ENCODE measurements at places on chromosomes 7 and 10. TPM values are rescaled to one million over a fixed set of nuclear protein-coding genes. Genes with fewer than 3 reads are reported as not detected.

DNA sequence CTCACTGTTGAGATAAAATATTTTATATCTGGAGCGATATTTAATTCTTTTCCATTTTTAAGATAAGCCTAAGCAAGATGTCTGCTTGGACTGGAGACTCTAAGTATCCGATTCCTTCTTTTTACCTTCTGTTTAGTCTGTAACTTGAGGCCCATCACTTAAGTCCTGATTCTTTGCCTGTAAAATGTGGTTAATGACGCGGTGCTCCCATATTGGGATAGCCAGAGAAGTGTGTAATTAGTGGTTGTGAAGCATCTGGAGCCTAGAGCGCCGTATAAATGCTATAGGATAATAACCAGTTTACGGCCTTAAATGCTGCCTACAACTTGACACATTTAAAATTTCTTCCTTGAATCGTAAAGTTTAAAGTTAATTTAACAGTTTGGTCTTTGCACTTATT, 132.9 kb downstream of the CHN2 start:
- DNase-seq, result no peak
- no peak overlapping the region for H3K4me3 ChIP-seq
- H3K27ac ChIP-seq, result no peak overlapping the region
- H3K4me1 ChIP-seq, result peaks cover 12% of the 10 kb centered on the region

- H3K27me3 ChIP-seq, result no peaks in the 10 kb centered on the region
- H3K4me1 ChIP-seq, result no peaks in the 10 kb centered on the region
- DNase-seq, result no peak
- no peak overlapping the region for H3K27ac ChIP-seq
- no peak overlapping the region for H3K4me3 ChIP-seq
- H3K36me3 ChIP-seq, result no peaks in the 10 kb centered on the region
Observed at GRCh38 chr7:49060743-49061142, 136.4 kb downstream of the CDC14C start.

DNA sequence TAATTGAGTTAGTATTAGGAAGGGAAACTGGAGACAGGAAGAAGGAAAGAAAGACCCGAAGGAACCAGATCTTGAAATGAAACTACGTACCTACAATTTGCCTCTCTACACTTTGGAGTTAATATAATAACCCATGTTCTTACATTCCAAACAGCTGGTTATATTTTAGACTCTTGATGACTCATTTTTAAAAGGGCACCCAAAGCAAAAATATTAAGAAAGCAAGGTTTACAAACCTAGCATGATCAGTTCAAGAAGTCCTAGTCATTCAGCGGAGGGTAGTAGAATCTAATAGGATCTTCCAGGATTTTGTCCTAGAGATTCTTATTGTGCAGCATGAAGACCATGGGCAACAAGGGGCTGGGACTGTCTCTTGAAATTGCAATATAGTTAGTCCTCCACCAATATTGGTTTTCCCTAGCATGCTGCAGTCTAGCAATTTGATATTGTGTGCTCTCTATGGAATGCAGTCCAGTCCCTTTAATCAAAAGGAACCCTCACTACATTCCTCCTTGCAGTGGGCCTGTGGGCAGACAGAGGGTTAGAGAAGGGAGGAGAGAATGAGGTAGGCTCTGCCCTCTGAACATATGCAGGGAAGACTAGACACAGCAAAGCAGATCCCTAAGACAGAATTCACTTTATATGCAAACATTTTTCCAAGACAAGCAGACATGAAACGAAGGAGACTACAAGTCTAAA, 230.3 kb downstream of the INHBA start:
- H3K27ac ChIP-seq, result no peak overlapping the region
- peaks cover 4% of the 10 kb centered on the region for H3K4me1 ChIP-seq
- H3K4me3 ChIP-seq, result no peak overlapping the region
- H3K36me3 ChIP-seq, result no peaks in the 10 kb centered on the region
- DNase-seq, result no peak

The SPDYE11 gene
- total RNA-seq, result not detected

The ZNF853 gene
- 4.0 TPM for total RNA-seq

GRCh38 chr7:8362723-8363369, 70.6 kb upstream of the NXPH1 start:
- peaks cover 32% of the 10 kb centered on the region for H3K27me3 ChIP-seq
- no peak overlapping the region for H3K4me3 ChIP-seq
- H3K27ac ChIP-seq, result no peak overlapping the region
- no peaks in the 10 kb centered on the region for H3K4me1 ChIP-seq

Data from activated T-cell treated with anti-CD3 and anti-CD28 coated beads, Interleukin-2, amount 50 U/mL, for 72 hours (primary cell).